ENCODE measurements at places on chromosomes 12 and 14.

DNA sequence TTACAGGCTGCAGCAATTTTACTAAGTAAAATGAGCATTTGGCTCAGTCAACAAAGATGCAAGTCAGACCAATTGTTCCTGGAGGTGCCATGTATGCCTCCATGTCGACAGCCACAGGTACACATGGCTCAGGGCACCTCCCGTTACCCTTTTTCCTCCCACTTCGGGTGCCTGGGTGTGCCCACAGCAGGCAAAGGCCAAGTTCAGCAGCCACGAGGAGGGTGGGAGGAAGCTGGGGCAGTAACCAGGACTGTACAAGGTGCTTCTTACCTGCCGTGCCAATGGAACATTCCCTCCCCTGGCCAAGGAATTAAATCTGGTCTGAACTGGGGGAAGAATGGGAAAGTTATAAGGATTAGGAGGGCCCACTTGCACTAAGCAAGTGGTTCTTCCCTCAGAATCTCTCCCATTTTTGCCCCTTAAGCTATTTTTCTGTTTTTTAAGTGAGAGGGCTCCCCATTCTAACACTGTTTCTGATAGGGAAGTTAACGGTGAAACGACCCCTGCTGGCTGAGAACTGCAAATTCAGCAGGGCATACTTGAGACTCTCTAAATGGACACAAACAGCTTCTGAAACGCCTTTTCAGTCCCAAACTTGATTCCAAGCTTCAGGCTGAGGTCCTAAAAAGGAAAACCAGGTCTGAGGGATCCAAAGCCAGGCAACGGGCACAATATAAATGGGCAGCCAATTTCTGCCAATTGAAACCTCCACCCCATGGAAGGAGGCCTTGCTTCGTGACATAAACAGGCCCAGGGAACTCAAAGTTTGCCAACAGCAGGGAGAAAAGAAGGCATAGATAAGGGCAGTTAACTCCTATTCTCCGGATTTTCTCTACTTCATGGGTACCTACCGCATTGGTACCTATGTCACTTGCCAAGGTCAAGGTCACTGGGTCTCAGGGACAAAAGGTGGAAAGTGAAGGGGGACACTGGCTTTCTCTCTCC is 24.8 kb downstream of the CLECL1 start:
- peak; percentile 45 for DNase-seq

GRCh38 chr12:79415321-79415720 is 275.4 kb downstream of the PAWR start:
- DNase-seq = no peak

GRCh38 chr14:30874120-30874998 is at the start of gene COCH:
COCH (plus strand) TSS chr14:30874559; CDS start chr14:30874939, 380 bp downstream.
- no peak for DNase-seq

DNA sequence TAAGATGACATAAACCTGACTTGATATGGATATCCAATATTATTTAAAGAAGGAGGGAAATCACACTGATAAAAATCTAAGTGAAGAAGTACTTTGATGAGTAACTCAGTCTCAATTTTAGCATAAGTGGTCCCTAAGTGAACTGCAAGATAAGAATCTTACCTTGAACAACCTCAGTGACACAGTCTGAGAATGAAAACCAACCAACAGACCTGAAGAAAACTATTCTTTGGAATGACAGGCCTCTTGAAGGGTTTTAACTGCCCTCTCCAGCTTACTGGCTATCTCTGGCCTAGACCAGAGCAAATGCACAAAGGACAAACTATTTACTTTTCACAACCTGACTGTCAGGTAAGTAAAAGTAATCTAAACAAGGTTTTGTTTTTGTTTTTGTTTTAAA is 44.7 kb downstream of the CPM start:
- no peak for DNase-seq

GRCh38 chr14:90785471-90785870 is 30.8 kb downstream of the TTC7B start:
- no peak for DNase-seq

DNA sequence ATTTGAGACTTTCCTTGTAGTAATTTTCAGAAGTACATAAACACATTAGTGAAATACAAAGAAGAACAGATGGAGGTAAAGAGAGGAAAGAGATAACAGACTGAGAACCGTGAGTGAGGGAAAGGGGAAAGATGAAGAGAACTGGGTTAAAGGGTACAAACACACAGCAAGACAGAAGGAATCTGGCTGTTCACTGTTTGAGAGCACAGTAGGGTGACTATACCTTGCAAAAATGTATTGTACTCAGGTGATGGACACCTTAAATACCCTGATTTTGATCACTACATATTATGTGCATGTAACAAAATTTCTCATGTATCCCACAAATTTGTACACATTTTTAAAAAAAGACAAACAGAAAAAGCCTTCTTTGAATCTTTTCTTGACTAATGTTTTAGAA is 2.7 kb upstream of the TRHDE start:
- no peak for DNase-seq

GRCh38 chr14:50835280-50835679 is 4.3 kb upstream of the NIN start:
- DNase-seq = peak; percentile 57

GRCh38 chr12:103369929-103370328 is 125.8 kb downstream of the C12orf42 start:
- no peak for DNase-seq

DNA sequence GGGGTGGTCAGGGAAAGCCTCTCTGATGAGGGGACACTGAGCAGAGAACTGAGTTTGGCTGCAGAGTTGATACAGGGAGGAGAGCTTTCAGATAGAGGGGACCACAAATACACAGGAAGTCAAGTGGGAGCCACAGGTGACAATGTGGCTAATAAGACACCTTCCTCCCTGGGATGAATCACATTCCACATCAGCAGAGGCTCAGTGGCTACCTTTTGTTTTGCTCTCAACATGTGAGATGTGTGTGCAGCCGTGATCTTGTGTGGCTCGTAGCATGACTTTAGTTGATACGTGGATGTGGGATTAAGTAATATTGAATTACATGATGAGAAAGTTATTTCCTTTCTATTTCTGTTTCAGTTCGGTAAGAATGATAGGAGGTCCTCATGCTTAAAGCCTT is 7.5 kb downstream of the CRADD start:
- no peak for DNase-seq

DNA sequence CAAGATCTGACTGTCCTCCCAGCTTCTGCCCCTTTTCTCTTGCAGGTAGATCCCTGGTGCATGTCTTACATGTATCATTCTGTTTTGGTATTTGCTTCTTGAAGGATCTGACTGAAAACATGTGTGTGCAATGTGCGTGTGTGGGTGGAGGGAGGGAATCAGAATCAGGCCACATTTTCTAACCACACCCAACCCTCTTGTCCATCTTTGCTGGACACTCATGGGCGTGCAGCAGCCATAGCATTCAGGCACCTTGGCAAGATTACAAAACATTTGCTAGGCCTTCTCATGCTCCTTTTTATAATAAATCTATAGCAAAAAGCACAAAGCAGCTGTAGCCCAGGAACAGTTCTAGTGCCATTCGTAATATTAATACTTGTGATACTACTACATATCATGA is 233.6 kb upstream of the E2F7 start:
- DNase-seq = no peak

GRCh38 chr12:57276935-57277563 is 26.1 kb upstream of the STAC3 start:
- peak; percentile 24 for DNase-seq

DNA sequence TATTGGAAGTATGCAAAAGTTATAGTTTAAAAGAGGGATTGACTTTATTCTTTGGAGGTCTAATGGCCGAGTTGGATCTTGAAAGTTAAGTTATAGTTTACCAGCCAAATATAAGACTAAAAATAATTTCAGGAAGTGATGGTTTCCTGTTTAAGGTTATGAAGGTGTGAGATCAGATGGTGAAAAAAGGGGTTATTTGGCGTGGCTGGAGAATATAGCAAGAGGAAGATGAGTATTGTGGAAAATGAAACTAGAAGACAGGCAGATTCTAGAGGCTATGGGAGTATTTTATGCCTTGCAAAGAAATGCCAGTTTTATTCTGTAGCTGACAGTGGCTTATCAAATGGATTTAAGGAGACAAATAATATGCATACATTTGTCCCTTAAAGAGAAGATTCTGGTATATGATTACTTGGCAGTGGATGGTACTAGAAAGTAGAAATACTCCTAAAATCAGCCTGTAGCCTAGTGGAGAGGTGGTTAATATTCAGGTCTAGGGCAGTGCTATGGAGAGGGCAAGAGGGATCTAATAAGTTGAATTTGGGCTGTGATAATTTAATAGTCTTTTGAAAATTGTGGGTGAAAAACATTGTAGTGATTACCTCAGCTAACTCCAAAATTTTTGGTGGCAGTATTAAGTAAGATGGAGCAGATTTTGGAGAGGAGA is 1091.8 kb upstream of the ATXN7L3B start:
- DNase-seq = no peak

GRCh38 chr12:64525461-64526160 is 73.7 kb downstream of the TBK1 start:
- DNase-seq = no peak

GRCh38 chr12:77294016-77294415 is 228.6 kb upstream of the E2F7 start:
- DNase-seq = peak; percentile 31

DNA sequence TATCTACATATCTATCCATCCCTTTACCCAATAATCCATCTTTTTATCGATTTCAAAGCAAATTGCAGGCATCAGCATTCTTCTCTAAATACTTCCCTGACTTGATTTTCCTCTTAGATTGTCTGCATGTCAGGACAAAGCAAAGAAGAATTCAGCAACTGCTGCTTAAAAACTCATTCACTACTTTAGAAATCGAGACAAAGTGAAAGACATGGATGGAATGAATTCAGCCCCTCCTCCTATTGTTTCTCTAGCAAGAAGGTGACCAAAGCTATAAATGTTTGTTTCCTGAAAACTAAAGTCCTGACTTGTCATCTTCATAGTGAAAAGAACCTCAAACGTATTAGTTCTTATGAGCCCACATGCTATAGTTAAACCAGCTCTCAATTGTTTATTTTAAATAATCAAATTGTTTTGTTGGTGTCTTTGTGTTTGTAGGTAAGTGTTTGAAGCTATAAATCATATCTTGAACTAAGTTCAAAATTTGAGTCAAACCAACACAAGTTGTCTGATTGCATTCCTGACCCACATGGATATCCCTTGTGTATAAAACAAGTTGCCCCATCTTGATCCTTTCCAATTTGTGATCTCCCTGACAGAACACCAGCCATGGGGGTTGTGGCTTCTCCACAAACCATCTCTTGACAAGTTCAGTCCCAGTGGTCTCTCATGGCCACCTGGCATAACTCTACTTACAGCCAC is 58.6 kb upstream of the ARHGAP5 start:
- DNase-seq = no peak

- no peak for DNase-seq
These were observed 67.2 kb downstream of the FAR2 start for GRCh38 chr12:29216266-29216665.

DNA sequence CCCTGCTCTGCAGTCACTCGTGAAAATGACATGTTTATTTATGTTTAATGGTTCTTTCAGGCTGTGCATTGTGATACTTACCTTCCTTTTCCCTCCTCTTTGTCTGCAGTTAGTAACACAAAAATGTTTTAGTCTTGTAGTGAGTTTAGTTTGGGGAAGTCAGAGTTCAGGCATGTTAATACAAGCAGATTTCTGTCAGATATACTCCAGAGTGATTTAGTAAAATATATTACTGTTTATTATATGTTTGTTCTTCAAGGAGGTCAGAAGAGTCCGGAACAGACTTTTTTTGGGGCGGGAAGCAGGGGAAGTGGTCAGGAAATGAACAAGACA is 28.7 kb downstream of the MSRB3 start:
- no peak for DNase-seq

DNA sequence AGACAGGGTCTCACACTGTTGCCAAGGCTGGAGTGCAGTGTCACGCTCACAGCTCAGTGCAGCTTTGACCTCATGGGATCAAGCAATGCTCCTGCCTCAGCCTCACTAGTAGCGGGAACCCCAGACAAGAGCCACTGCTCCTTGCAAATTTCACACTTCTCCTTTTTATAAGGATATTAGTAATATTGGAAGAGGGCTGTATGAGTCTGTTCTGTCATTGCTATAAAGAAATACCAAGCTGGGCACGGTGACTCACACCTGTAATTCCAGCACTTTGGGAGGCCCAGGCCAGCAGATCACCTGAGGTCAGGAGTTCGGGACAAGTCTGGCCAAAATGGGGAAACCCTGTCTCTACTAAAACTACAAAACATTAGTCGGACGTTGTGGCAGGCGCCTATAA is 12.9 kb upstream of the ORAI1 start:
- no peak for DNase-seq

DNA sequence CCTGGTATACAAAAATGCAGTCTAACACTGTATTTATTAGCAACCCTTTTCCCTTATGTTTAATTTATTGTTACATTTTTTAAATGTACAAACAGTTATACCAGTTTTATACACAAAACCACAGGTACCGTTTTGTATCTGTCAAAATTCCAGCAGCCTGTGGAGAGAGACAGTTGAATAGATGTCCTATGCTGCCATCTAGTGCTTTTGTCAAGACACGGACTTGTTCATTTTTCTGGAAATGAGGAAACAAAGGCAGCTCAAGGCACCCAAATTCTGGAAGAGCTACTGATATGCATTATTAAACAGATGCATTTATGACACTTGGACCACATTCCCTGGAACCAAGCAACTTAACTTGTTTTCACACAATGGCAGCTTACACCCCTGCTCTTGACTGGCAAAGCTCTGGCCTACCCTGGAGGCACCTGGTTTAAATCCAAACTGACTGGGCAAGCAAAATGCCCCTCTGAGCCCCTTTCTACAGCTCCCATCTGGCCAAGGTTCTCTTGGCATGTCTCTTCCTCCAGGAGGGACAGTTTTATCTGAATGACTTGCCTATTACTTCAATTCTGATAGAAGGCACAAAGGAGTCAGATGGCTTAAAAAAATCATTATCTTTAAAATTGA is 286.9 kb upstream of the PRKD1 start:
- DNase-seq = peak; percentile 59

DNA sequence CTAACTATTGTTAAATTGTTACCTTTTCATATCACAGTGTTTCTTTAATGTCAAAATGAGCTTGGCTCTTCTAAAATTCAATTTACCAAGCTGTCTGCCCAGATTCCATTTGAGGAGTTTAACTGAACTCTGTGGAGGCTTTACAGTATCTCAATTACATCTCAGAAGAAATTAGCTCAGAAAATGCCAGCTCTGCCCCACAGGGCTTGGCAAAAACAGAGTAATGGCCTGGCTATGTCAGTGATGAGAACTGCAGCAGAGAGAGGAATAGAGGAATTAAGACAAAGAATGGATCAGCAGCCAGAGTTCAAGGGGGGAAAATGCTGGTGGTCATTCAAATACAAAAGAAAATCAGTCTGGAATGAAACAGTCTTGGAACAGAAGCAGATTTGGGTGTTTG is 15.8 kb upstream of the TMTC1 start:
- DNase-seq = no peak
